ENCODE measurements at places on chromosomes 5 and 9. TPM values are rescaled to one million over a fixed set of nuclear protein-coding genes. Genes with fewer than 3 reads are reported as not detected.

- no peak for DNase-seq
Measured at GRCh38 chr5:162888268-162888667, 549.1 kb upstream of the CCNG1 start.

DNA sequence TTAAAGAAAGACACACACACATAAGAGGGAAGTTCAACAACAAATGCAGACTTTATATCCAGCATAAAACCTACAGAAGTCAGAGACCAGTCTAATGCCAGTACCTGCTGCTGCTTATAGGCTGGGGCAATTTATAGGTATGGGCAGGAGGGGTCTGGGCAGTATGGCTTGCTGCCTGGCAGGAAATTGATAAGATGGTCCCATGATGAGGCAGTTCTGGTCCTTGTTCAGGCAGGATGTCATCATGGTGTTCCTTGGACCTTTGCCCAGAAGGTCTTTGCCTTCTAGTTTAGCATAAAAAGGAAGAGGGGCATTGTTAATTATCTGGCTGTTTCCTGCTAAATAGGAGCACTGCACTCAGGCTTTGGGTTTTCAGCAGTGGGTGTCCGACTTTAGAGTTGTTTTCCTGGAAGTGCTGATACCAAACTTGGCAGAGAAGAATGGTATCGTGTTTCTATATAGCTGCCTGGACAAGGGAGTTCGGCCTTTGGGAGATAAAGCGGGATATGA lies 10.4 kb upstream of the PDCD1LG2 start:
- no peak for DNase-seq

DBH gene
- not detected for total RNA-seq

OR1N1 gene
- not detected for total RNA-seq

TPRN gene
- 27.6 TPM for total RNA-seq

C9 gene
- not detected for total RNA-seq

DNA sequence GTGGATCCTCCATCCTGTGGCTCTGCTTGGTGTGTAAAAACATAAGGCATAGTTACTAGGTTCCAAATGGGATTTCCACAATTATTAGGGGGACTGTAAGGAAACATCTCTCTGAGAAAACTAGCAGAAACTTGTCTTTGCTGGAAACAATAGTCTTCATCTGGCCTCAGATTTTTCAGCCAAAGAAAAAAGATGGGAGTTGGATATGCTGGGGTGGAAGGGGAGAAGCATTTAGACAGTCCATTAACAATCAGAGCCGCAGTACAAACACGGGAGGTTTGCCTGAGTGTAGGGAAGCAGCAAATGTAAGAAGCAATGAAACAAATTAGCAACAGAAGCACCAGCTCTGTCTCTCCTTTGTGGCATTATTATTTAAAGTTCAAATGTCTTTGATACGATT lies 402.7 kb upstream of the ZNF608 start:
- no peak for DNase-seq

Measured in lower leg skin (tissue), 4 donors.